ENCODE measurements at places on chromosomes 7 and 10.

DNA sequence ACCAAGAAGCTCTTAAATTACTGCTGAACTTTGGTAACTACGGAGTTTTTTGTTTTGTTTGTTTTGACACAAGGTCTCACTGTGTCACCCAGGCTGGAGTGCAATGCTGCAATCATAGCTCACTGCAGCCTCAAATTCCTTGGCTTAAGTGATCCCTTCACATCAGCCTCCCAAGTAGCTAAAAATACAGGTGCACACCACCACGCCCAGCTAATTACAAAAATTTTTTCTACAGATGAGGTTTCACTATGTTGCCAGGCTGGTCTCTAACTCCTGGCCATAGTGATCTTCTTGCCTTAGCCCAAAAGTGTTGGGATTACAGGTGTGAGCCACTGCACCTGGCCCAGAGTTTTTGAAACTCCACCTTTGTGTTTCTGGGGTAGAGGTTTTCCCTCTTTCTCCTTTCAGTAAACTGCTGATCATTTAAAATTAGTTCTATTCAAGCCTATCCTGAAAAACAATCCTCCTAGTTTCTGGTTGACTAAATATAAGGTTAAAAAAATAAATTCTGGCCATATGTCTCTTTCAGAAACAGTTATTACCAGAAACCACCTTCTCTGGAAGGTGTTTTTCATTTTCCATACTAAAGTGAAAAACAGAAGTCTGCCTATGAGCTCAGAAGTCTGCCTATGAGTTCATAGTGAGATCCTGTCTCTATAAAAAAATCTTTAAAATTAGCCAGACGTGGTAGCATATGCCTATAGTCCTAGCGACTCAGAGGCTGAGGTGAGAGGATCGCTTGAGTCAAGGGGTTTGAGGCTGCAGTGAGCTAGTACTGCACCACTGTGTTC lies 63.9 kb downstream of the VOPP1 start:
- no peak for DNase-seq

GRCh38 chr10:6920072-6921019 lies 340.3 kb upstream of the PRKCQ start:
- DNase-seq = peak; percentile 33

DNA sequence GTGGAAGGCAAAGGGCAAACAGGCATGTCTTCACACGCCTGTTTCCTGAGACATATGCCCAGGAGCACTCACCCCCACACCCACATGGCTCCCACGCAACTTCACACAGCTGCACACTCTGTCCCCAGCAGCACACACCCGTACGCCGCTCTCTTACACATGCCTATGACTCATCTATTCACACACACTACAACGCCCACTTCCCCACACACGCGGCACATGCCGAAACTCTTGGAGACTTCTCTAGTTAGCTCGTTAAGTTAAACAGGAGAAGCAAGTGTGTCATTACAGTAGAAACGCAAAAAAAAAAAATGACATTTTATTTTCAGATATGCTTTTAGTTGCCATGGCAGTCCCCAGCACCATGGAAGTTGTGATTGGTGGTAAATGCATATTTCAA lies 6.7 kb downstream of the CALN1 start:
- DNase-seq = no peak

DNA sequence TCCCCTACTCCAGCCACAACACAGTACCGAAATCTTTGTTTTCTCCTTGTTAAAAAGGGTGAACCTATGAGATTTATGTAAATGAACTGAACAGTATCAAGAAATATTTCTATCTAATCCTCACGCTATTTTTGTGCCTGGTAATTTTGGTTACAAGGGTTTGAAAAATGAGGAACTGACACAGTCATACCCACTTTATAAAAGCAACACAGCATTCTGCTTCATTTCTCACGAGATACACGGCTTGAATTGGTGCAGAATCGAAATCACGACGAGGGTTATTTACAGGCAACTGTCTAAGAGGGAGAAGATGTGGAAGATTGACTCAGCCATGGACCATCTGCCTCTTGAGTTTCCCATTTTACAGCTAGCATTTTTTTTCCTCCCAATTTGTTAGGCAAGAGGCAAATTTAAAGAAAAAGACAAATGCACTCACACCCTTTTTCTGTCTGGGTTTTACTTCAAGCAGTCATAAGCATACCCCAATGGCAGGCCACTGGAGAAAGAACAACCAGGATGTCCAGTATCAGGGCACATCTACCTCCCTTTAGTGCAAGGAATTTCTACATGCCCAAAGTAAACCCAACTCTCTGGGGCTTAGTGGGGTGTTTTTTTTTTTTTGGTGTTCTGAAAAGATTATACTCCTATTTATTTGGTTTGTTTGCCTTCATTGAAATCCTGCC lies 108.1 kb downstream of the ITGB8 start:
- DNase-seq = no peak

GRCh38 chr7:47806701-47807103 lies 141.6 kb downstream of the PKD1L1 start:
- DNase-seq = no peak

DNA sequence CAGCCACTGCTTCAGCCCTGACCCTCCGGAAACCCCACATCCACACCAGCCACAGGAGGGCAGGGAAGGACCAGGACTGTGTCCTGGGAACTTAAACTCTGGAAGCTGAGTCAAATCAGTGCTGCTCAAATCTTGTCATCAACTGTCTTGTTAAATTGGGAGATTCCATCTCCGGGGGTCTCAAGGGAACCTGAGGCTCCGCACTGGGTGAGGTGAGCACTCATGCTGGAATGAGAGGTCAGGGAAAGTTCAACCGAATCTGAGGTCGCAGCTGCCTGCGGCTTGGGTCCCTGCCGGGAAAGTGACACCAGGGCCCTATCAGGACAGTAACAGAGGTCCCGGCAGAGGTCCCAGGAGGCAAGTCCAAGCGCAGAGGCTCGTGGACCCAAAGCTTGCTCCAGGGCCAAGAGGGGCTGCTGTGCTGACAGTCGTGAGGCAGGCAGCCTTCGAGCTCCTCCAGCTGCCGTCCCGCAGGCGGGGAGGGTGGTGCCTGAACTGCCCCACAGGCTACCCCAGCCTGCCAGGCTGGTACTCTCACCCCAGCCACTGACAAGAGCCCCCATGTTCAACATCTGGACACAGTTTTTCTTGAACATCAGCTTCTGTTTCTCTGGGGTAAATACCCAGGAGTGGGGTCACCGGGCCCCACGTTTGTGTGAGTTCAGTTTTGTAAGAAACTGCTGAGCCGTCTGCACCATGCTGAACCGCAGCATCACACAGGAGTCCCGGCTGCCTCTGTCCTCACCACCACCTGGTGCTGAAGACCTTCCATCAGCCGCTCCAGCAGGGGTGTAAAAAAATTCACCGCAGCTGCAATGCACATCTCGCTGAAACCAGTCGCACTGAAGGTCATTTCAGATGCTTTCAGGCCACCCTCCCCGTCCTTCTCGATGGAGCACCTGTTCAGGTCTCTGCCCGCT lies 101.0 kb downstream of the DIP2C start:
- DNase-seq = no peak

DNA sequence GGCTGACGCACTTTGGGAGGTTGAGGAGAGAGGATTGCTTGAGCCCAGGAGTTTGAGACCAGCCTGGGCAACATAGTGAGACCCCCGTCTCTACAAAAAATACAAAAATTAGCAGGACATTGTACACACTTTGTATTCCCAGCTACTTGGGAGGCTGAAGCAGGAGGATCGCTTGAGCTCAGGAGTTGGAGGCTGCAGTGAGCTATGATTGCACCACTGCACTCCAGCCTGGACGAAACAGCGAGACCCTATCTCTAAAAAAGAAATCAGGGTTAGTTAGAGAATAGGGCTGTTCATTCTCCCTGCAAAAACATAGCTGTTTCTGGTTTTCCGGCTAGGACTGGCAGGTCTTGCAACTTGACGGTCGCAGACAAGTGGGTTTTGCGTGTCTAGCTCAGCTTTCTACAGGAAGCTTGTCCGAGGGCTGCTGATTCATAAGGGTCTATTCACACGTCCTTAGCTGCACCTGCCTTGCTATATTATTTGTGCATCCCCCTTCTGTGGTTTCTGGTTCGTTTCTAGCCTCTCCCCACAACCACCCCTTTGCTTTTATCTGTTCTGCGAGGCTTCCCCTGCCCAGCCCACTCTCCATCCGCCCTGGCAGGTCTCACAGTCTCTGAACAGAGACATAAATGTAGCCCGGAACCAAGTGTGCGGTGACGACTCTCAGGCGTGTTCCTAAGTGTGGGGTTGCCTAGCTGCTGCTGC lies 10.7 kb downstream of the AMZ1 start:
- peak; percentile 42 for DNase-seq

GRCh38 chr7:37604078-37604477 lies 79.5 kb upstream of the GPR141 start:
- DNase-seq = no peak

GRCh38 chr7:54788664-54789063 lies 29.7 kb upstream of the SEC61G start:
- DNase-seq = no peak

- DNase-seq = no peak
These were observed 427.9 kb upstream of the CELF2 start for GRCh38 chr10:10589540-10590303.

- DNase-seq = no peak
These were observed 103.1 kb upstream of the INSIG1 start for GRCh38 chr7:155194382-155195140.

- DNase-seq = no peak
These were observed 26.3 kb downstream of the GHRHR start for GRCh38 chr7:30989824-30990672.

DNA sequence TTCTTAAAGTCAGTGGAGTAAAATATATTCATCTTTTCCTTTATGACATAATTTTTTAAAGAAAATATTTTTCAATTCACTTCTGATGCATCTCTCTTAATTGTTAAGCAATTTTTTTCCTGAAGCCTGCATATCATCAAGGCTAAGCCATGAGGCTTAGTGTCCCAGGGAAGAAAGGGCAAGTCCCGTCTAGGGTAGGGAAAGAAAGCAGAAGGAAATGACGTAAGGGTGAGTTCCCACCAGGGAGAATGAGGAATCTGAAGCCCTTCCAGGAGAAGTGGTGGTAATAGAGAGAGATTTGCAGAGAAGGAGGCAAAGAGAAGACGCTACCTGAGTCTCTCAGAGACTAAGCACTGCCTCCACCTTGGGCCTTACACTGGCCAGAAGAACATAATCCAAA lies 96.8 kb upstream of the NFE2L3 start:
- no peak for DNase-seq

GRCh38 chr10:35217455-35217854 lies 90.8 kb downstream of the CREM start:
- no peak for DNase-seq

DNA sequence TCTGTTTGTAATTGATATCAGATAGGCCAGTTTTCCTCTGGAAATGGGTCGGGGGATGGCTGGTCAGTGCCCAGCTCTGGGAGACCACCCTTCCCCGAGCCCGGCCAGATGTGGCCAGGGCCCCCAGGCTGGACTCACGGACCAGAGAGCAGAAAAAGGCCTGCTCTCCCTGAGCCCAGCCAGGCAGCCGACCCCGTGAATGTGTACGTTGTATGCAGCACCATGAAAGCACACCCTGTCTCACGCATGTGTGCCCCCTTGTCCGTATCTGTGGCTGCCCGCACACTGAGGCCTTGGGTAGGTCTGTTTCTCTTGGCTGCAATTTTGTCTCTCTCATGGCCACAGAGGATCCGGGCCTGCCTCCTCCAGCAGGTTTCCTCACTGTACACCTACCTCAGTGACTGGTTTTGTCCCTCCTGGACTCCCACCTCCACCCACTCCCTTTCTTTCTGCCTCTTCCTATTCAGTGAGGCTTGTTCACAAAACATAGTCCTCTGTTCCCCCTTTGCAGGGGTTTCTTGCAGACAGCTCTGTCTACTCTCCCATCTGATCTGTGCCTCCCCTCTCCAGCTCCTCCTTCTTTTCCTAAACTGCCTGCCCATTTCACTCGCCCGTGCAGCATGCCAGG lies 23.6 kb upstream of the ANKRD2 start:
- no peak for DNase-seq

DNA sequence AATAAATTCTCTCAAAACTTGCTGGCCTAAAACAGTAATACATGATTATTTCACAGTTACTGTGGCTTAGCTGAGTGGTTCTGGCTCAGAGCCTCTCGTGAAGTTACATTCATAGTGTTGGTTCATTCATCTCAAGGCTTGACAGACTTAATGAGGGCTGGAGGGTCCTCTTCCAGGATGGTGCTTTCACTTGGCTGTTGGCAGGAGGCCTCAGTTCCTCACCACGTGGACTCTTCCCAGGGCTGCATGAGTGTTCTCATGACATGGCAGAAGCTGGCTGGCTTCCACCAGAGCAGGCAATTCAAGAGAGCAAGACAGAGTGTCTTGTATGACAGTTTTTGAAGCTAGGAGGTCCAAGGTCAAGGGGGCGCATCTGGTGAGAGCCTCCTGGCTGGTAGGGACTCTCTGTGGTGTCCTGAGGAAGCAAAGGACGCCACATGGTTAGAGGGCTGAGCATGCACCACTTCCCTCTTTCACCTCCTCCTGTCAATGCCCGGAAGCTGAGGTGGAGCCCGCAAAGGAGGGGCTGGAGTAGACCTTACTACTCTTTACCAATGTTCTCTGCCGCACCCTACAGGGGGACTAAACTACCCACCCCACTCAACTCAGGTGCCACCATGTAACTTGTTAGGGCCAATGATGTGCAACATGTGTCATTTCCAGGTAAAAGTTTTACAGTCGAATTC lies 58.2 kb upstream of the YAE1 start:
- DNase-seq = no peak

Data from activated naive CD4-positive, alpha-beta T cell (primary cell).